Stimulated activated CD8-positive, alpha-beta memory T cell treated with anti-CD3 and anti-CD28 coated beads, Interleukin-4, amount 100 ng/mL, for 4 hours (primary cell): ENCODE measurements at places on chromosomes 7 and 10.

- DNase-seq, result no peak
Observed at GRCh38 chr10:132233501-132234085, 46.8 kb downstream of the DPYSL4 start.

GRCh38 chr10:129932182-129932581, 31.9 kb downstream of the EBF3 start:
- DNase-seq, result no peak

DNA sequence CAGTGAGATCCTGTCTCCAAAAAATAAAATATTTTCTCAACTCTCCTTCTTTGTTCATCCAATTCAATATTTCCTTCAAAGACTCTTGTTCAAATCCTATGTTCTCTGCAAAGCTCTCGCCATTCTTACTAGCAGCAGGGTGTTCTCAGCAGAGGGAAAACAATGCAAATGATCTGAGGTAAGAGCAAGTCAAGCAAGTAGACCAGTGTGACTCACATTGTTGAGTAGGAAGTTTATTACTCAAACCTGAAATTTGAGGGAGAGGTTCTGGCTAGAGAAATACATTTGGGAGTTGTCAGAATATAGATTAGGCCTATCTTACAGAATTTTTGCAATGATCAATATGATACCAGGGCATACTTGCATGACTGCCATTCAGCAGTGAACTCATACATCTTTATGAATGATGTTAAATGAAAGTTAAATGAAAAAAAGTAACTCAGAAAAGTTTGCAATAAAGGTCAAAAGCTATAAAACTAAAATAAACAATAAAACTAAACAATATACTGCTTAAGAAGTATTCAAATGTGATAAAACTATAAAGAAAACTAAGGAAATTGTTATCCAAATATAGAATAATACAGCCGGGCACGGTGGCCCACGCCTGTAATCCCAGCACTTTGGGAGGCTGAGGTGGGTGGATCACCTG, 5.8 kb downstream of the IDE start:
- no peak for DNase-seq

DNA sequence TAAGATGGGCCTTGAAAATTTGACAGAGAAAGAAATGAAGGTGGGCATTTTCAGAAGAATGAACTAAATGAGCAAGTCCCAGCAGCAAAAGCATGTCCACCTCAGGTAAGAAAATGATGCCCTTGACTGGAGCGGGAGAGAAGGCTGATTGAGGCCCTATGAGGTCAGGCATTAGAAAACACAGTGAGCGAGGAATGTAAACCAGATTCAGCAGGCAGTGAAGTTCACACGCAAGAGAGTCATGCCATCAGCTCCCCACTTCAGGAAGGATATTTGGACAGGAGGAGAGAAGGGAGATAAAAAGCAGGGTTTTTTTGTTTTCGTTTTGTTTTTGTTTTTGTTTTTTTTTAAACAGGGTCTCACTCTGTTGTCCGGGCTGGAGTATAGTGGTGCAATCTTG, 166.4 kb downstream of the PPP1R17 start:
- no peak for DNase-seq

GRCh38 chr7:44559485-44559884, 14.2 kb downstream of the DDX56 start:
- no peak for DNase-seq

DNA sequence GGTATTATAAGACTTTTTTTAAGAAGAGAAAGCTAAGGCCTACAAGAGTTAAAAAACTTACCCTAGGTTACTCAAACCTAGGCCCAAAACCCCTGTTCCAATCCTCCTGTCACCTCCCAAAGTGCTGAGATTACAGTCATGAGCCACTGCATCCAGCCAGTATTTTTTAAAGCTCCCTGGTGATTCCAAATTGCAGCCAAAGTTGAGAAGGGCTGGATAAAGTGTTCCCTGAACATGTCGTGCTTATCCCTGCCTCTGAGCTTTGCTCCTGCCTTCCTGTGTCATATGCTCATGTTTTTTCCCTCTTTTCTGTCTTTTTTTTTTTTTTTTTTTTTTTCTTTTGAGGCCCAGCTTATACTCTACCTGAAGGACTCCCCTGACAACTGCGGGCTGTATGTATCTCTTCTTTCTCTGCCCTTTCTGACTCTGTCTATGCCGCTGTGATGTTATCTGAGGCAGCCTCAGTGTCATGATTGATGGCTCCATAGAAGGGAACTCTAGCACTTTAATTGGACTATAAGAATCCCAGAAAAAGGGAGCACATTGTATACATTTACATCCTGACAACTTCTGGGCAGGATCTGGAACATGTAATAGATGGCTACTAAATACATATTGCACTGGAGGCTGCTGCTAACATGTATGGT, 8.0 kb downstream of the AKR1B10 start:
- no peak for DNase-seq

- no peak for DNase-seq
Observed at GRCh38 chr7:128869944-128870285, 7.3 kb downstream of the ATP6V1F start.
